AG09309 (cell line): ENCODE measurements at places on chromosomes 2 and 18.

DNA sequence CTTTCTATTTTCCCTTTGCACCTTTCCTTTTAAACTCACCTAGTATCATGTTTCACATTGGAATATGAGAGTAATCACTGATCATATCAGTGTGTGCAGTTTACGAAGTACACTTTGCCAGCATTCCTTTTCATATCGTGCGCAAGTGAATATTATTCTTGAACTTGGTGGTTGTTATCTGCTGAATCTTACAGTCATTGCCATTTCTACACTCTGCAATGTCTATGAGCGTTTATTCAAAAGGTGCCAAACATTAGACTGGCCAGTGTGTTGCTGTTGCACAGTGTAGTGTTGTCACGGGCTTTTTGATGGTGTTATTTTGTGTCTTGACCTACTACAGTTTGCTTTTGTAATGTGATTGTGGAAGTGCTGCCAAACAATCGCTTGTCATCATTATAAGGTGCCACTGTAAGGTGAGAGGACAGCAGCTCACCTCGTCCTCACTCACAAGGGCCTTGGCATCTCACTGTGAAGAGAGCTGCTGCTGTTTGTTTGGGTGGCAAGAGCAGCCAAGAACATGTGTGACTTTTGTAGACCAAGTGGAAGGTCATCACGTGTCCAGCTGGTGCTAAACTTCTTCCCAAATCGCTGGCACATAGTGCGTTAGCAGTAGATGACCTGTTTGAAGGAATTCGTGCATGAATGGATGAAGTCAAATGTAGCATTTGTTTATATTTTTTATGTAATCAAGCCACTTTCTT is 113.3 kb downstream of the MYO1B start:
- DNase-seq: no peak

- DNase-seq: no peak
These were observed 115.2 kb upstream of the KLHL29 start for GRCh38 chr2:23269747-23270146.

GRCh38 chr2:46077522-46078107 is 219.6 kb upstream of the EPAS1 start:
- DNase-seq: no peak

- DNase-seq: no peak
These were observed 710 bp upstream of the TMSB10 start for GRCh38 chr2:84904717-84905174.

DNA sequence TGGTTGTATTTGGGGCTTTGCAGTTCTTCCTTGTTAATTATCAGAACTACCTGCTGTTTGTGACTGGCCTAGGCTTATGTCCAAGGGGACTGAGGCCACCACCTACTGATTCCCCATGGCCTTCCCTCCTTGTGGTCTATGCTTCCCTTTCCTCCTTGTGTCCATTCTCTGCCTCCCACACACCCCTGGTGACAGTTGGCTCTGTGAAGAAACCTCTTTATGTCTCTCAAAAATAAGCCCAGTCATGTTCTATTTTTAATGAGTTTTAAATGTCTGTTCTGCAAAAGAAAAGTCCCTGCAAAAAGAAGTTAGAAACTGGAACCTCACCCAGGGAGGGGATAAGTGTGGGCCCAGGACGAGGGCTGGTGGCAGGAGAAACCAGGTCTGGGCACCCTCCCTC is 105.0 kb downstream of the SMC6 start:
- no peak for DNase-seq

- no peak for DNase-seq
These were observed 288.4 kb downstream of the PIEZO2 start for GRCh38 chr18:10860928-10861327.

DNA sequence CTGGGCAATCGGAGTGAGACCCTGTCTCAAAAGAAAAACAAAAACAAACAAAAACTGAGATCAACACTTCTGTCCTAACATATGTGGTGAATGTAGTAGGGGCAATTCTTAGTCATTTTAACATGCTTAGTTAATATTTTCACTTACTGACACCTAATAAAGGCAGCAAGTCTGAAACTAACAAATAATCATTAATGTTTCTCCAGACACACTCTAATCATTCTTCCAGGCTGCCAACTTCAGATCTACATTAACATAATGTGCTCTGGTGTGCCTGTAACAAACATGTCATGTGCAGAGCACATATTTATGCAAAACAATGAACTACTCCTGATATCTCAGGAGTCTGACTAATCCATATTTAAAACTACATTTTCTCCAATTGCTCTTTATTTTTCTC is 6.0 kb downstream of the KRCC1 start:
- DNase-seq: no peak

- no peak for DNase-seq
These were observed 322.6 kb downstream of the AFF3 start for GRCh38 chr2:99819766-99820165.

GRCh38 chr2:164369366-164369765 is 251.9 kb downstream of the GRB14 start:
- no peak for DNase-seq

DNA sequence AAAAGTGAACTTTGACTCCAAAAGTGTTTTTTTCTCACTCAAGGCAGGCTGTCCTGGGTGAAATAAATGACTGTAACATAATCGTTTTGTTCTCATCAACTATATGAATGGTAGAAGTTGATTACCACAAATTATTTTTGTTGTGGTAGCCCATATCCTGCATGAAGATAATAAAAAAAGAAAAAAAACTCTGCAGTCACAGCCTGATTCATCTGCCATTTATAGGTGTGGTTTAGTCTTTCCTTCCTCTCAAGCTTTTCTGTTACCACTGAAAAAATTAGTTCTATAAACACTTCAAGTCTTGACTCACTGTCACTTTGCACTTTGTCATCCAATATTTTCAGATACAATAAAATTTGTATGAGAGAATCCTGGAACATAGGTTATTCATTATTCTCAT is 522.0 kb downstream of the PLCL1 start:
- no peak for DNase-seq

DNA sequence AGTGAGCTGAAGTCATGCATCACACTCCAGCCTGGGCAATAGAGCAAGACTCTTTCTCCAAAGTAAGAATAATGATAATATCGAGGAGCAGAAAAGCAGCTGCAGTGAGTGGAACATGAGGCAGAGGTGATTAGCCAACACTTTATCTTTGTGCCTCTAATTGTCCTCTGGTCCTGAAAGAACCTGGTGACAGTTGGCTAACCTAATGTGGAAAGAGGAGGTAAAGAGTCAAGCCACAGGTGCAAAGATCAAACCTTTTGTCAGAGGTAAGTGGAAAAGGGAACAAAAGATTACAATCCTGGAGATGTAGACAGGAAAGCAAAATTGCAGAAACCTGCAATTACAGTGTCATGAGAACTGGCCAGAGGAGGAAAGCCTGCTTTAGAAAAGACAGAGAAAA is 53.5 kb upstream of the LCLAT1 start:
- no peak for DNase-seq

DNA sequence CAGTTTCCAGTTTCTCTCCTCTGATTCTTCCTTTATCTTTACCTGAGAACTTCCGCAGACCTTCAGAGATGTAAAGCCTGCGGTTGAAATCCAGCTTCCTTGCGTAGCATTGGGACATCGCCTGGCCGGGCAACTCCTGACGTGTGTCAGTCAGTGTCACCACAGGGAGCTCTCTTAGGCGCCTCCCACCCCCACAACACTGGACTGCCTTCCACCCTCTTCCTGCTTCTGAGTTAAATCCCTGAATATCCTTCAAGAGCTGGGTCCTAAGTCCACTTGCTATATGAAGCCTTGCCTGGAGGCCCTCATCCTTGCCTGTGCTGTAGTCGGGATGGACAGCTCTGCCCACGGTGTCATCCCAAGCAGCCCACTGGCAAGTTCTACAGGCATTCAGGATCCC is 179.4 kb downstream of the SEPTIN10 start:
- DNase-seq: no peak

- no peak for DNase-seq
These were observed 139.4 kb downstream of the WDSUB1 start for GRCh38 chr2:159146996-159147666.

GRCh38 chr2:61181382-61182058 is 19.5 kb downstream of the C2orf74 start:
- DNase-seq: no peak

GRCh38 chr18:7924616-7925015 is 357.5 kb downstream of the PTPRM start:
- no peak for DNase-seq

- DNase-seq: no peak
These were observed 395.3 kb downstream of the LPIN1 start for GRCh38 chr2:12141618-12142258.

GRCh38 chr2:152372438-152372984 is 37.5 kb downstream of the FMNL2 start:
- no peak for DNase-seq

- no peak for DNase-seq
These were observed 170.5 kb downstream of the DCDC2C start for GRCh38 chr2:3873899-3874298.

GRCh38 chr2:160054984-160055725 is 7.3 kb downstream of the PLA2R1 start:
- no peak for DNase-seq

DNA sequence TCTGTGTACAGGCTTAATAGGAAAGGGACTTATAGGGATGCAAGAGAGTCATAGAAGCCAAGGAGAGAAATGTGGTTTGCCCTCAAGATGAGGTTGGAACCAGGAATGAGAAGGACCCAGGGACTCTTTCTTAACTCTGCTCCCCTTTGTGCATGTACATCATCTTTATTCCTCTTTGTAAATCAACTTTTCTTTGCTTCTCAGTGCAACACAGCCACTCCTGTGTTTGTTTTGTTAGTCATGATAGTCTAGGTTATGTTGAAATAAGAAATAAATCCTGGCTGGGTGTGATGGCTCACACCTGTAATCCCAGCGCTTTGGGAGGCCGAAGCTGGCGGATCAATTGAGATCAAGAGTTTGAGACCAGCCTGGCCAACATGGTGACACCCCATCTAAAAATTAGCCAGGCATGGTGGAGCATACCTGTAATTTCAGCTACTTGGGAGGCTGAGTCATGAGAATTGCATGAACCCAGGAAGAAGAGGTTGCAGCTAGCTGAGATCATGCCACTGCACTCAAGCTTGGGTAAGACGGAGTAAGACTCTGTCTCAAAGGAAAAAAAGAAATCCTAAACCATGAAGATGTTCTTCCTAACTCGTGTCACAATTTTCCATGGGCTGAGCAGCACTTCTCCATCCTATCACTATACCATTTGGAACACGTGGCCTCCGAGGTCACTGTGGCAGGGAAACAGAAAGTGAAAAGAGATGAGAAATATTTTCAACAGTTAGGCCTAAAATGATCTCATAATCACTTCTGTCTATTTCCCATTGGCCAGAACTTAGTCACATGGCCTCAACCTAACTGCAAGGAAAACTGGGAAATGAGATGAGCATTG is 73.0 kb upstream of the TMEM17 start:
- peak; percentile 54 for DNase-seq

DNA sequence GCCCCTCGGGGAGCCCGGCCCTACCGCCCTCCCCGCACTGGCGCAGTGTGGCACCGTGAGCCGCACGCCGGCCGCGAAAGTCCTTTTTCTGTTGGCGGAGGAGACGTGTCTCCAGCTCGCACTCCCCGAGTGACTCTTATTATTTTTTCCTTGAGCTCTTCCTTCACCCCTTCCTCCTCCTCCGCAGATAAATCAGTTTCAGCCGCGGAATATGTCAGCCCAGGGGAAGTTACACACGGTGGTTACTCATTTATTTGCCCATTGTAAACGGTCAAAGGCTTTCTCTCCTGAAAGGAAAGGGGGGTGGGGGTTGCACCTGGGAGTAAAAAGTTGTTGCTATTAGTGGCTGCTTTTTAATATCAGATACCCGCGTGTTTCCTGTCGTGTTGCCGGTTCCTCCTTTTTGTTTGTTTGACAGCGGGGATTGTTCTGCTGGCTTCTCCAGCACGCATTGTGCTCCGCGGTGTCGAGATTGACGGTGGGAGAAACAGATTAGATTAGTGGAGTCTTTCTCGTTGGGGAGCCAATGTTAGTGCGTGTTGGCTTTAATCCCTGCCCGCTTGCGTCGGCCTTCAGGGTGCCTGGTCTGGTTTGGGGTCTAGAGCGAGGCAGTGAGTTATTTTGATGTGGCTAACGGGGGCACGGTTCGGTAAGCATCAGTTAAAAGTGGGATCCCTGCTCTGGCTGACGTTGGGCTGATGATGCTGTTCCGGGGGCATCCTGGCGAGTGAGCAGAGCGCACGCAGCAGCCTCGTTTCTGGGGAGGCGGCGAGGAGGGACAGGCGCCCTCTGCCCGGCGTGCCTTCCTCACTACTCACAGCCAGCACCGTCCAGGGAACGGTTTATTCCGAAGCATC is 1.6 kb downstream of the CRIM1 start:
- no peak for DNase-seq

GRCh38 chr2:192410319-192410718 is 215.6 kb upstream of the TMEFF2 start:
- DNase-seq: no peak

DNA sequence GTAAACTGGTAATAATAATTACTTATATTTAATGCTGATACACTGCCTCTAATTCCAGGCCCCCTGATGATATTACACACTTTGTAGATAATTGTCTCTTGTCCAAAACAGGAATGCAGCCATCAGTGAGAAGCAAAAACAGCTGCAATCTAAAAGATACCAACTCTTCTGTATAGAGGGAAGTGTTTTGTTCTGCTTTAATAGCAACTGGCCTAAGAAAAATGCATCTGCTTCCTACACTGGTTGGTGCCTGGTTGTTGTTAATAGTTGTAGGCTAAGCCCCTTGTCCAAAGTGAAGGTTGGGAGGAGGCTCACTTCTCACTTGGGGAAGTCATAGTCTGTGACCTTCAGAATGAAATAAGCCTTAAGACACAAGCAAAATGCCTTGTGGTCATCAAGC is 332.0 kb downstream of the ZNF521 start:
- no peak for DNase-seq

DNA sequence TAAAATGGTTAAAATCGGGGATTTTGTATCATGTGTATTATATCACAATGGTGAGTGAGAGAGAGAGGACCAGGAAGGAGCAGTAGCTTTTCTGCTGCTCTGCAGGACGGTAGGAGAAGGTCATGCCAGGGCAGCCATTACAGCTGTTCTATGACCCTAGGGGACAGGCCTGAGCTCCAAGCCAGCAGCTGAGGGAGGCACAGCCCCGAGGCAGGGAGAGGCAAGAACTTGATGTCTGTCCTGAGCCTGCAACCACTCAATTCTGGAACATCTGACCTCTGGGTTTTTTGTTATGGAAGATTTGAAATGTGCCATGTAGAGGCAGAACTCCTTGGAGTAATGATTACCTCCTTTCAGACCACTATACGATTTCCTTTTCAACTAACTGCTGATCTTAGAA is 135.8 kb upstream of the SH3BP4 start:
- no peak for DNase-seq

GRCh38 chr2:6993229-6993640 is 76.0 kb downstream of the RNF144A start:
- DNase-seq: no peak

- no peak for DNase-seq
These were observed 131.2 kb upstream of the TTC27 start for GRCh38 chr2:32496662-32497061.

GRCh38 chr2:182463760-182464159 is 36.9 kb upstream of the PDE1A start:
- no peak for DNase-seq
